SK-N-SH (cell line): ENCODE measurements at places on chromosomes 5 and 9. TPM values are rescaled to one million over a fixed set of nuclear protein-coding genes. Genes with fewer than 3 reads are reported as not detected.
A peak's percentile ranks its signal among the peaks of the same experiment; 100 is the strongest.

DNA sequence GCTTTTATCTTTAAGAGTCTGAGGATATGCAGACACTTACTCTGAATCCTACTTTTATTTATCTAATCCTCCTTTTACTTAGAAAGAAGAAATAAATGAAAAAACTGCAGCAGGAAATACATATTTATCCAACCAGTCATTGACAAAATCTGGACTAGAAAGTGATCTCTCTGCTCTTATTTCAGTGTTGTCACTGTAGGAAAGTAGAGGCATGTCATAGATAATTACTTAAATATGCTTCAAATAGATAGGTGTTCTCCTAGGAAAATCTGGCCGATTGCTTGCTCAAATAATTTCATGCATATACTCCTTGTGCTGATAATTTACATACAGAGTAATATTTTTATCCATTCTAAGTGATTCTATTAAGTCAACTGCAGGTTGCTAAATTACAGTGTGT is 2001.9 kb upstream of the C9orf72 start:
- no peak overlapping the region for H3K4me3 ChIP-seq
- no peak for DNase-seq
- no peaks in the 10 kb centered on the region for H3K27me3 ChIP-seq
- peak overlapping the region; percentile 11; the same call in 1 of the 2 replicates for H3K27ac ChIP-seq
- no peaks in the 10 kb centered on the region for H3K4me1 ChIP-seq

GRCh38 chr9:137435980-137436760 is 5.0 kb downstream of the ENTPD8 start:
- no peak overlapping the region for H3K27ac ChIP-seq
- no peaks in the 10 kb centered on the region for H3K36me3 ChIP-seq
- H3K4me3 ChIP-seq, result no peak overlapping the region

DNA sequence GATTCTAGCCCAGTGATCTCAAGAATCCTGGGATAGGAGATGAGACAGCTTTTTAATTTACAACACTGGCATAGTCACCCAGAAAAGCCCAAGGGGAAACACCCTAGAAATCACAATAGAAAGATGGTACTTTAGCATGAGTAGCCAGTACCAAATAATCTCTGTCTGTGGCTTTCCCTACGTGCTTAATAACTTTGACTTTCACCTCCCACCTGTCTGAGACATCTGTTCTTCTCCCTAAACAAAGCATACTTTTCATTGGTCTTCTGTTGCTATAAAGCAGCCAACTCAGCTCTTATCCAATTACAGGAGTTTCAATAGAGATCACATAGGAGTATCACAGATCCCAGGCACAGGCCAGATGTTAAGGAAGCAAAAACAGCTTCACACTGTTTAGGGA is 10.4 kb downstream of the MARCHF3 start:
- H3K4me1 ChIP-seq, result 0 out of 2 replicates have a peak, but pooled peaks cover 3% of the 10 kb centered on the region
- no peaks in the 10 kb centered on the region for H3K36me3 ChIP-seq
- DNase-seq, result no peak
- H3K27ac ChIP-seq, result no peak overlapping the region

GRCh38 chr9:134326724-134327601 is 708 bp downstream of the RXRA start:
- H3K27ac ChIP-seq, result peak overlapping the region; percentile 68
- H3K4me1 ChIP-seq, result peaks cover 35% of the 10 kb centered on the region
- no peaks in the 10 kb centered on the region for H3K36me3 ChIP-seq
- DNase-seq, result peak; percentile 84

GRCh38 chr5:121497176-121497575 is 354.5 kb upstream of the FTMT start:
- no peak overlapping the region for H3K27ac ChIP-seq
- H3K27me3 ChIP-seq, result no peaks in the 10 kb centered on the region
- no peak overlapping the region for H3K4me3 ChIP-seq
- H3K36me3 ChIP-seq, result no peaks in the 10 kb centered on the region
- no peaks in the 10 kb centered on the region for H3K4me1 ChIP-seq

DNA sequence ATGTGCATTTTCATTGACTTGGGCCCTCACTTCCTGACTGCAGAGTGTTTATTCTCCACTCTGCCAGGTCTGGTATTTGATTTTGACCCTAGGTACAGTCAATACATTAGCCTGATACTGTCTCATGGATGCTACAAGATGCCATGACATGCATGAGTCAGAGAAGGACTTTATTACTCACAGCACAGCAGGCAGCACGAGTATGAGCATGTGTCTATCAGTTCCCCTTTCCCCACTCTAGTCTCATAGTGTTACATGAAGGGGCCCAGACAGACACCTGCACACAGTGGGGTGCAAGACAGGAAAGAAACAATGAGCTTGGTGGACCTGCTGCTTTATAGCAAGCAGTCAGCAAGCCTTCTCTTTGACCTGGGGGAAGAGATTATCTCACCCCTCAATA is 19.6 kb downstream of the ITGA2 start:
- DNase-seq, result no peak
- H3K27ac ChIP-seq, result peak overlapping the region; percentile 67
- H3K36me3 ChIP-seq, result no peaks in the 10 kb centered on the region; the same call in 1 of the 2 replicates
- no peaks in the 10 kb centered on the region for H3K27me3 ChIP-seq
- no peak overlapping the region for H3K4me3 ChIP-seq

DNA sequence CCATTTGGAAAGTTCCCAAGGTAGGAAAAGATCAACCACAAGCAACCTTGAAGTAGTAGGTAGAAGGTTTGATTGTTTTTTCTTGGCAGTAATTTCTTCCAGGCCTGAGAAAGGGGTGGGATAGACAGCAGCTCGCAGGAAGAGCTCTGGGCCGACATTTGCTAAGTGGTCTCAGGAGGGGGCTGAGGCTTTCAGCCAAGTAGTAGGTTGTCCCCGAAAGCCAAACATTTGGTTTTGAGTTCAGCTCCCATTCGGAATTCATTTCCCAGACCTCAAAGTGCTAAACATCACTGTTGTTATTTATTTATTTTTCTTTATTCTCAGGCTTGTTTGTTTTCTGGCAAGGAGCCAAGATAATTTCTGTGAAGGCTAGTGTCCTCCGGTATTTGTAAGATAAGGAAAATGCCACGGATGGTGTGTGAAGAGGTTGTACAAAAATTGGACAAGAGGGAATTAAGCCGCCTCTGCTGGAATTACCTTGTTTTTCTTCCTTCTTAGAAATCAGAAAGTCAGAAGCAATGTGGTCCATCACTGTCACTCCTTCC is 112.1 kb downstream of the KIF4B start:
- H3K4me1 ChIP-seq, result no peaks in the 10 kb centered on the region; the same call in 1 of the 2 replicates
- no peak overlapping the region for H3K27ac ChIP-seq
- no peaks in the 10 kb centered on the region for H3K27me3 ChIP-seq
- H3K4me3 ChIP-seq, result no peak overlapping the region
- no peak for DNase-seq
- no peaks in the 10 kb centered on the region for H3K36me3 ChIP-seq

DNA sequence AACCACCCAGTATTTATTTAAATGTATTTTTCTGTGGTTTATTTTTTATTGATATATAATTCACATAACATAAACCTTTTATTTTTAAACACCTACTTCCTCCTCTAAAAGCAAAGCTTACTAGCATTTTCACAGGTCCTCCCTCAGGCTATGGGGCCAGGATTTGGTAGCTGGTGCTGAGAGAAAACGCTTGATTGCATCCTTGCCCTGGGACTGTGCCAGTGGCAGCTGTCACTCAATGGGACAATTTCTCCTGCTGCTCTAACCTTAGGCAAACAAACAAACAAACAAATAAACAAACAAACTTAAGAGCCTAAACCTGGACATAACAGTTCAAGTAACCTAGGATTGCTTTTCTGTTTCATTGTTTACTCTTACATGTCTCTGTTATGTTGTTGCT is 102.7 kb downstream of the FOCAD start:
- peaks cover 12% of the 10 kb centered on the region; the same call in 1 of the 2 replicates for H3K36me3 ChIP-seq
- H3K4me3 ChIP-seq, result no peak overlapping the region
- H3K27me3 ChIP-seq, result no peaks in the 10 kb centered on the region
- H3K4me1 ChIP-seq, result peaks cover 10% of the 10 kb centered on the region

DNA sequence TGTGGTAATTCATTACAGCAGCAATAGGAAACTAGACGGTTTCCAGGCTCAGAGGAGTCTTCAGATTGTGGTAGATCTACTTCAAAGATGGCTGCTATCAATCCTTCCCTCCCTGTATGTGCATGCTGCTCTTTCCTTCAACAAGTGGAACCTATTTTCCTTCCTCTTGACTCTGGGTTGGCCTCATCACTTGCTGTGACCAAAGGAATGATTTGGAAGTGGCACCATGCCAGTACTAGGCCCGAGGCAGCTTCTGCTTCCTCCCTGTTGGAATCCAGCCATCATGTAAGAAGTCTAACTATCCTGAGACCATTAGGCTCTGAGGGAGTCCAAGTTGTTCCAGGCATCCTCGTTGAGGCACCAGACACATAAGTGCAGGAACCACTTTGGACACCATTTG is 46.5 kb upstream of the MCTP1 start:
- H3K27ac ChIP-seq, result no peak overlapping the region
- DNase-seq, result no peak
- no peaks in the 10 kb centered on the region; the same call in 1 of the 2 replicates for H3K27me3 ChIP-seq

GRCh38 chr9:111944241-111944866 is 47.7 kb downstream of the UGCG start:
- no peak overlapping the region for H3K4me3 ChIP-seq
- no peak overlapping the region for H3K27ac ChIP-seq
- peaks cover 4% of the 10 kb centered on the region; the same call in 1 of the 2 replicates for H3K4me1 ChIP-seq
- DNase-seq, result no peak

DNA sequence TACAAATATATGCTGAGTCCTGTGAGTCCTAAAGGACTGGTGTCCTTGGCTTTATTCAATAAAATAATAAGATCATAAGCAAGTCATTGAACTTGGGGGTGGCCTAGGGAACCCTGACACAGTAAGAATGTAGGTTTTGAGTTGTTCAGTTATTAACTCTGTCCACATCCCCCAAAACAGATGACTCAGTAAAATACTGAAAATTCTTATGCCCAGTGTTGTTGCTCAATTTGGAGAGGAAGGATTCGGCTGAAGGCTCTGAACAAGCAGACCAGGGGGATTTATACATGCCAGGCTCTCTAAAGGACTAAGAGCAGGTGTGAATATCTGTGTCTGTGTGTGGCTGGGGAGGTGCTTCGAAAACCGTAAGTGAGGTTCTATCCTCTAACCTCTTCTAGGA is 173.7 kb downstream of the RMI1 start:
- no peaks in the 10 kb centered on the region for H3K27me3 ChIP-seq
- no peaks in the 10 kb centered on the region for H3K4me1 ChIP-seq
- DNase-seq, result no peak

- H3K4me1 ChIP-seq, result peaks cover 22% of the 10 kb centered on the region
- peak overlapping the region; percentile 34; the same call in 1 of the 2 replicates for H3K27ac ChIP-seq
- DNase-seq, result no peak
- no peak overlapping the region for H3K4me3 ChIP-seq
- H3K27me3 ChIP-seq, result no peaks in the 10 kb centered on the region
Observed at GRCh38 chr5:37615184-37615583, 224.7 kb downstream of the GDNF start.

Gene FOXD4L3
- 0.06 and 0.10 TPM in 2 replicates for polyA plus RNA-seq

Gene IFNK
- polyA plus RNA-seq, result not detected in 2 replicates

Gene GARIN3
- polyA plus RNA-seq, result not detected in 2 replicates

Gene SNCAIP
- 0.08 TPM in 1 of 2 replicates, not detected in the other for polyA plus RNA-seq
